ENCODE measurements at places on chromosomes 3 and 15. TPM values are rescaled to one million over a fixed set of nuclear protein-coding genes. Genes with fewer than 3 reads are reported as not detected.

- no peaks in the 10 kb centered on the region for H3K4me1 ChIP-seq
- no peak for DNase-seq
- H3K27me3 ChIP-seq = peaks cover 5% of the 10 kb centered on the region
- no peak overlapping the region for H3K27ac ChIP-seq
Observed at GRCh38 chr15:45393851-45394250, 15.5 kb upstream of the GATM start.

- H3K27ac ChIP-seq = no peak overlapping the region
- peak; percentile 70 for DNase-seq
- H3K4me1 ChIP-seq = peaks cover 72% of the 10 kb centered on the region
- H3K36me3 ChIP-seq = peaks cover 48% of the 10 kb centered on the region
- H3K27me3 ChIP-seq = no peaks in the 10 kb centered on the region
- H3K4me3 ChIP-seq = no peak overlapping the region
Observed at GRCh38 chr3:51389423-51390183, 1.5 kb upstream of the RBM15B start.

The LDHAL6B gene
- not detected for total RNA-seq

DNA sequence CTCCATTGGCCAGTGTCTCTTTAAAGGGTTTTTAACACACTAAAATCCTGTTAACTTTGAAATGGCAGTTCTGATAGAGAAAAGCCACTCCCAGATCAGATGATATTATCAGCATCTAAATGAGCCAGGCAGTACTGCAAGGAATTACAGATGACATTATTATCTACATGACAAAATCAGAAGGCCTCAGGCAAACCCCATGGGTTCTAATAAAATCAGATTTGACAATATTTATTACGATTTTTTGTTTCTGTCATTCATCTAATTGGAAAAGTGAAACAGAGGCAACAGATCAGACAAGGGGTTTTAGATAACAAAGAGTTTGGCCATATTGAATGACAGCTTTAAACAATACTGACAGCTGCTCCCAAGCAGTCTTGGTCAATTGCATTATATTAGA lies 112.7 kb downstream of the FEZF2 start:
- no peak overlapping the region for H3K4me3 ChIP-seq
- no peaks in the 10 kb centered on the region for H3K36me3 ChIP-seq
- DNase-seq = no peak
- peaks cover 2% of the 10 kb centered on the region for H3K27me3 ChIP-seq

DNA sequence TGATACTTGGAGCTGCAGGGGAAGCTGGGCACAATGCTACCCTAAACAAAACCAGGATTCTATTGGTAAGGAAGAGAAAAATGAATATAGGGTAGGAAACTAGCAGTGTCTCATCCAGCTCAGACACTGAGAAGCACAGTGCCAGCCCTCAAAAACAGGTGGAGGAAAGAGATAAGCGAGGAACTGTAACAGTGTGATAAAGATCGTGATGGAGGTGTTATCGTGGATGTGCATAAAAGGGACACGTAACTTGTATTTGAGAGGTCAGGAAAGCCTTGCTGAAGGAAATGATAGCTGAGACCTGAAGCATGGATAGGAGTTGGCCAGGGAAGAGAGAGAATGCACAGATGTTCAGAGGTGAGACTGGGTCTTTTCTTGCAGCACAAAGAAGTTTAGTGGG lies 27.4 kb downstream of the MIX23 start:
- peaks cover 9% of the 10 kb centered on the region for H3K36me3 ChIP-seq
- H3K4me1 ChIP-seq = no peaks in the 10 kb centered on the region
- no peak overlapping the region for H3K27ac ChIP-seq
- DNase-seq = no peak
- H3K27me3 ChIP-seq = no peaks in the 10 kb centered on the region

The SPINK8 gene
- not detected for total RNA-seq

- H3K27me3 ChIP-seq = peaks cover 3% of the 10 kb centered on the region
- no peak overlapping the region for H3K4me3 ChIP-seq
- peaks cover 9% of the 10 kb centered on the region for H3K36me3 ChIP-seq
- no peak for DNase-seq
Observed at GRCh38 chr3:196546537-196546936, 21.8 kb downstream of the WDR53 start.

The INSYN1 gene
- total RNA-seq = not detected

The PLOD2 gene
- 0.38 TPM for total RNA-seq

DNA sequence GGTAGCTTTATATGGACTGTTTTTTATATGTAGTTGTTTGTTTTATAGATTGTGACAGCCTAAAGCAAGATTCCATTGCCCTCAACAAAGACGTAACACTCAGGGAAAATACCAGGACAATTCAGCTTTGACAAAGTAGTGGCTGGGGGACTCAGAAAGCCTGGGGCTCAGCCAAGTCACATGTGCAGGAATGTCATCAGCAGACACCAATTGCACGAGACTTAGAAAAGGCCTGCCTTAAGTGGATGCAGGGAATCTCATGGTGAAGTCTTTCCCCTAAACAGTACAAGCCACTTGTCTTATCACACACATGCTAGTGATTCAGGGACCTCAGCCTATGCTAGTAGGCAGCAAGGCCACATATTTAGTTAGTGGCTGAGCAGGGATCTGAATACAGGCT lies 381.8 kb upstream of the THBS1 start:
- H3K4me3 ChIP-seq = no peak overlapping the region
- peaks cover 4% of the 10 kb centered on the region for H3K27me3 ChIP-seq
- DNase-seq = no peak
- H3K27ac ChIP-seq = no peak overlapping the region

DNA sequence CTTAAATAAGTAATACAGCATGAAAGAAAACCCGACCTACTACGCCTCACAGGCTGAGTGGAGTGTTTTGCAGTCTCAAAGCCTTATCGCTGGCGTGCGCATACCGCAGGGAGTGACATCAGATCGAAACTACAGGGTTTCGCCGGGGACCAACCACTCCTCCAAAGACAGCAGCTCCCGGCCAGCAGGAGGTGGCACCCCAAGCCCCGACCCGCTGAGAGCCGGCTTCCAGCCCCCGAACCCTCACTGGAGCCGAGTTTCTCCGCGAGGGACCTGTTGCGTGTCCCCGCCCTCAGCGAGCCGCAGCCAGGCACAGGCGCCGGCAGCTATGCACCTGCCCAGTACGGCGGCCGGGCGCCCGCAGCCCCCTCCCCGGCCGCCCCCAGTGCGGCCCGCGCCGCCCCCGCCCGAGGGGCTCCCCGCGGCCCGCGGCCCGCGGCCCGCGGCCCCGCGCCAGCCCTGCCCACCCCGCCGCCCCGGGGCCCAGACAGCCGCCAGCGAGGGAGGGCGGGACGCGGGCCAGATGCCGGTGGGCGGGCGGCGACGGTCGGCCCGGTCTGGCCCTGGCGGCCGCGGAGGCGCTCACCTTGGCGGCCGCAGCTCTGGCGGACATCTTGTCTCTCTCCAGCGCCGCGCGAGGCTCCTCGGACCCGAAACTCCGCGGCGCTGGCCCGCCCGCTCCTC lies 710 bp downstream of the TJP1 start:
- peaks cover 5% of the 10 kb centered on the region for H3K36me3 ChIP-seq
- H3K4me1 ChIP-seq = peaks cover 17% of the 10 kb centered on the region
- peak; percentile 40 for DNase-seq
- H3K27ac ChIP-seq = no peak overlapping the region
- peaks cover 48% of the 10 kb centered on the region for H3K27me3 ChIP-seq

GRCh38 chr3:44862226-44862637 lies 520 bp downstream of the TMEM42 start:
- DNase-seq = no peak

The SRGAP3 gene
- total RNA-seq = 3.5 TPM

DNA sequence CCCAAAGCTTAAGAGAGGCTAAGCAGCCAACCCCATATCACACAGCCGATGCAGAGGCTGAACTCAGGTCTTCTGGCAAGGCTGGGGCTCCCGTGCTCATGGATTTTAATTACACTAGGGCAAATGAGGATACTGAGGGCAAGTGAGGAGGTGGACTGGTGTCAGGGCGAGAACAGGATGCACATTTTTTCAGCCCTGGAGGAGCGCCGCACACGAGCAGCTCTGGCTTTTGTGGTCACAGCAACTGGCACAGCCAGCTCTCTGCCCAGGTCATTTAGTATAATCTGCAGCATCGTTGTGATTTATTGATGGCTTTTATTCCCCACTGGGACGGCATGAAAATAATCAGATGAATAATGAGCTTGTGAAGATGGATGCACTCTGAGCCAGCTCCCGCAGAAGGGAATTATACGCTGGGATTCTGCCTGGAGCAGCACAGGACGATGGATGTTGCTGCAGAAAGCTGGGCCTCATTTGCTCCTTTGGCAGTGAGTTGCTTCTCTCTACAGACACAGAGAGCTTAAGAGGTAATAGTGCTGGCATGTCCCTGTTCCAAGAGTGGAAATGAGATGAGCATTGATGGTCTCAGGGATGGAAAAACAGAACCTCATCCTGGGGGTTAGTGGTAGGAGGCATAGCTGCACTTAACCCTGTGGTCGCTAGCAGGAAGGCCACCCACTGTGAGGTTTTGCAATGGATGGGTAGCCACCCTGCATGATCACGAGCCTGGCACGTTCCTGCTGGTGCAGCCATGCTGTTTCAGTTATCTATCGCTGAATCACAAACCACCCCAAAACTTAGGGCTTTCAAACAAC lies 135.4 kb downstream of the UACA start:
- H3K27ac ChIP-seq = no peak overlapping the region
- H3K4me3 ChIP-seq = no peak overlapping the region
- peaks cover 22% of the 10 kb centered on the region for H3K27me3 ChIP-seq
- DNase-seq = no peak
- H3K4me1 ChIP-seq = peaks cover 3% of the 10 kb centered on the region

- DNase-seq = no peak
- H3K4me1 ChIP-seq = peaks cover 39% of the 10 kb centered on the region
- H3K36me3 ChIP-seq = peaks cover 23% of the 10 kb centered on the region
- H3K4me3 ChIP-seq = peak overlapping the region; percentile 36
- peak overlapping the region; percentile 54 for H3K27ac ChIP-seq
- H3K27me3 ChIP-seq = no peaks in the 10 kb centered on the region
Observed at GRCh38 chr3:134483195-134483900, 2.4 kb downstream of the ANAPC13 start.

DNA sequence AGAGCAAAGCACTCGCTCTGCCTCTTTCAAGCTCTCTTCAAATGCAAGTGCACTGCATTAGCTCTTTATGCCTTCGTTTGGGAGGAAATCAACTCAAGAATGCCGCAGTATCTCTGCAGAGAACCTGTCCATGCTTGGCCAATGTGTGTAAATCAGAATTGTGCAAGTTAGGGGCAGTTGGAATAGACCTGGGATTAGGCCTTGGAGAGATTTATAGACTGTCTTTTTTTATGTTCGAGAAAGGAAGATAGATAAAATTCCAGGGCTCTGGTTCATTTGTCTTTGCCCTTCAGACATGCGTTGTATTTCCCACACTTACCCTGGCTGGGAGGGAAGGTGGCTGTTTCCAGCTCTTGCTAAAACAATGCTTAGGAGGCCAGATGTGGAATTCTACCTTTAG lies 163.7 kb downstream of the MOBP start:
- H3K4me1 ChIP-seq = no peaks in the 10 kb centered on the region
- H3K4me3 ChIP-seq = no peak overlapping the region
- no peak overlapping the region for H3K27ac ChIP-seq

The ADAMTS9 gene
- not detected for total RNA-seq

DNA sequence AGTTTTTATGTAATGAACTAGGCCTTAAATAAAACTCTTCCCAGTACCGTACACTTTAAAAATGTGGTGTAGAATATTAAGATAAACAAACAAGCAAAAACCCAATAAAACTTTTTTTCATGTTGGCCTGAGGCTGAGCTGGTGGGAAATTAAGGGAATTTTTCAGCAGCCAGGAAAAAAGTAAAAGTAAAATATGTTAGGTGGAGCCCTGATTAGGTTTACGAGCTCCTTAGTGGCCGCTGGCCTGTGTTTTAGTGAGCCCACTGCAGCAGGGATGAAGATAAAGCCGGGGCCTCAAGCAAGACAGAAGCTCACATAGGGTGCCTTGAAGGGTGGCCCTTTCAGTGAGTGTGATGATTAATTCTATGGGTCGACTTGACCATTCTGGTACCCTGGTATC lies 16.1 kb upstream of the ARL14 start:
- H3K27ac ChIP-seq = no peak overlapping the region
- H3K36me3 ChIP-seq = no peaks in the 10 kb centered on the region
- H3K27me3 ChIP-seq = peaks cover 7% of the 10 kb centered on the region
- no peak for DNase-seq
- H3K4me1 ChIP-seq = peaks cover 5% of the 10 kb centered on the region

The CLDN16 gene
- not detected for total RNA-seq

GRCh38 chr15:35167675-35168074 lies 82.6 kb upstream of the NANOGP8 start:
- no peak for DNase-seq
- H3K27me3 ChIP-seq = no peaks in the 10 kb centered on the region
- H3K4me1 ChIP-seq = no peaks in the 10 kb centered on the region
- H3K36me3 ChIP-seq = no peaks in the 10 kb centered on the region

GRCh38 chr15:95822961-95823360 lies 507.5 kb upstream of the NR2F2 start:
- H3K36me3 ChIP-seq = no peaks in the 10 kb centered on the region
- no peak overlapping the region for H3K4me3 ChIP-seq
- H3K27ac ChIP-seq = no peak overlapping the region

The RHOV gene
- 0.29 TPM for total RNA-seq

DNA sequence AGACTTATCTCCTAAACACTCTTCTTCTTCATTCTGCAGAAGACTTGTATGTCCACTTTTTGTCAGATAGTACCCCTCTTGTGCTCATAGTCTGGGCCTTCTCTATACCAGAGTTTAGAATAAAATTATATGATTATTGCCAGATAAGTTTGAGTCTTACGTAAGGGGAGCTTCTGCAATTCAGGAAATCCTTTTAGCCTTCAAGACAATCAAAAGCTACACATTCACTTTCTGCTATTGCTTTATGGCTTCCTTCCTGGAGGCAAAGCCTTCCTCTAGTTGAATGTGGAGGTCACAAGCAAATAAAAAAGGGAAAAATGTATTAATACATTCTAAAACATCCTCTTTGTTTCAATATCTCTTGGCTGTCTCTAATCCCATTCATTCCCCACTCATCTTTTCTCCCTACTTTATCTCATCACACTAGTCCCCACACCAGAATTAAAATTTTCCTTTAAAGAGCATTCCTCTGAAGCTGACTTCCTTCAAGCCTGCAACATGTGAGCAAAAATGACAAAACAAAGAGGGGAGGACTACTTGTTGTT lies 186.8 kb downstream of the CPNE4 start:
- no peaks in the 10 kb centered on the region for H3K36me3 ChIP-seq
- peaks cover 5% of the 10 kb centered on the region for H3K27me3 ChIP-seq
- no peak overlapping the region for H3K4me3 ChIP-seq
- H3K27ac ChIP-seq = no peak overlapping the region
- no peaks in the 10 kb centered on the region for H3K4me1 ChIP-seq

The TEX55 gene
- total RNA-seq = not detected

GRCh38 chr15:68768321-68768720 lies 52.4 kb downstream of the ANP32A start:
- peaks cover 10% of the 10 kb centered on the region for H3K27me3 ChIP-seq
- H3K27ac ChIP-seq = no peak overlapping the region
- no peaks in the 10 kb centered on the region for H3K4me1 ChIP-seq
